Neural cell (in vitro differentiated cells): ENCODE measurements at places on chromosomes 2 and 18. TPM values are rescaled to one million over a fixed set of nuclear protein-coding genes. Genes with fewer than 3 reads are reported as not detected.

The DQX1 gene
- polyA plus RNA-seq, result 0.59 and 0.78 TPM in 2 replicates

The COLEC12 gene
- polyA plus RNA-seq, result 0.42 and 0.76 TPM in 2 replicates

The REG3A gene
- not detected in 2 replicates for polyA plus RNA-seq

The ALLC gene
- 0.33 TPM in 1 of 2 replicates, not detected in the other for polyA plus RNA-seq

The CHRNG gene
- not detected in 2 replicates for polyA plus RNA-seq

The TDRD15 gene
- not detected in 2 replicates for polyA plus RNA-seq

The TCF7L1 gene
- polyA plus RNA-seq, result 0.14 TPM in 1 of 2 replicates, not detected in the other

The SOX11 gene
- 135 and 146 TPM in 2 replicates for polyA plus RNA-seq

The CHRND gene
- polyA plus RNA-seq, result not detected in 2 replicates

The CCL20 gene
- not detected in 2 replicates for polyA plus RNA-seq

The TTC39C gene
- 19.9 and 29.7 TPM in 2 replicates for polyA plus RNA-seq

The SETBP1 gene
- polyA plus RNA-seq, result 13.7 and 19.5 TPM in 2 replicates

The FZD7 gene
- 0.76 and 1.8 TPM in 2 replicates for polyA plus RNA-seq

The PSMG2 gene
- polyA plus RNA-seq, result 87.2 and 102 TPM in 2 replicates
